CD4-positive, alpha-beta T cell treated with Interleukin-6 at 100 ng/mL for 8 hours (primary cell): ENCODE measurements at places on chromosomes 13 and 19.
A peak's percentile ranks its signal among the peaks of the same experiment; 100 is the strongest.

DNA sequence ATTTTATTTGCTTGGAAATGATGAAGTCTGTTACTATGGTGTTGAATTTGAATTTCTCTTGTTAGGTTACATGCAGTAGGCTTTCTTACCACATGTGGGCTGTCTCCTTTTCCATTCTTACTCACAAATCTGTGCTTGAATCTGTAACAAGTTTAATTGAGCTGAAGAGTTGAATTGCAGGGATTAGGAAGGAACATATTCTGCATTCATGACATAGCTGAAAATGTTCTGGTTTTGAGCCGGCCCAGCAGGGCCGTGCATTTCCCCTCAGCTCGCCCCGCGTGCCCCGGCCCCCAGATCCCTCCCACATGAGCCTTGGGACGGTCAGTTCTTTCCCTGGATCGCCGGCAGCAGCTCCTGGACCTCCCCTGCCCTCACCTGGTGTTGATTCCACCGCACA lies 28.1 kb downstream of the TFDP1 start:
- DNase-seq: no peak

GRCh38 chr19:3024509-3024869 lies 4.6 kb downstream of the TLE2 start:
- no peak for DNase-seq

DNA sequence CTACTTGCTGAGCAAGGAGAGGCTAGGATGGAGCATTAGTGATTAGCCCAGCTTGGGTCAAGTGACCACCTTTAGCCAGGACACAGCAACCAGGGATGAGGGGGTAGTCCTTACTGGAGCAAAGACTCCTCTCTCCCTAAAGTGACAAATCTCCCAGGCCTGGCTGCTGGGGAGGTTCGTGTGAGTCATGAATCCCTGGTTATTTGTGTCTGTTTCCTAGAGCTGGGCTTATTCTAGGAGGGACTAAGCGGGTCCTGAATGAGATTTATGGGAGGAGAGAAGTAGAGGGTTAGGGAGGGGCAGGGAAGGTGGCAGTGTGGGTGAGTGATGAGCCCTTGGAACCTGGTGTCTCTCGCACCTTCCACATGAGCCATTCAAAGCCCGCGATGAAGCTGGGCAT lies 487.3 kb downstream of the TSHZ3 start:
- DNase-seq: no peak

DNA sequence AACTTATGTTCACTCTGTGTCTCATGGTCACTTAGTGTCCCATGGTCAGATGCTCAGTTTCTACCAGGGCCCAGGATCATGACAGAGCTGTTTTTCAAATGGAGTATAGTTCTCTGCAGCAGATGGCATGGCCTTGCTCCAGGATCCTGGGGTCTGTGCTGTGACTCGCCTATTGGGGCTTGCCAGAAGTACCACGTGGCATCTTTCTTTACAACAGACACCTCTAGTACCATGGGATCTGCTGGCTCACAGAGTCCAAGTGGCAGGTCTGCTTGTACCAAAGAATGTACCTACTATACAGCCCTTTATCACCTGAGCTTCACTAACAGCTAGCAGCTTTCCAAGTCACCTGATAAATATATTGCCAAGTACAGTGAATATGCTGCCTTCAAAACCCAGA lies 6.0 kb upstream of the RNF6 start:
- DNase-seq: no peak

GRCh38 chr13:35797244-35797643 lies 320.8 kb upstream of the MAB21L1 start:
- no peak for DNase-seq

DNA sequence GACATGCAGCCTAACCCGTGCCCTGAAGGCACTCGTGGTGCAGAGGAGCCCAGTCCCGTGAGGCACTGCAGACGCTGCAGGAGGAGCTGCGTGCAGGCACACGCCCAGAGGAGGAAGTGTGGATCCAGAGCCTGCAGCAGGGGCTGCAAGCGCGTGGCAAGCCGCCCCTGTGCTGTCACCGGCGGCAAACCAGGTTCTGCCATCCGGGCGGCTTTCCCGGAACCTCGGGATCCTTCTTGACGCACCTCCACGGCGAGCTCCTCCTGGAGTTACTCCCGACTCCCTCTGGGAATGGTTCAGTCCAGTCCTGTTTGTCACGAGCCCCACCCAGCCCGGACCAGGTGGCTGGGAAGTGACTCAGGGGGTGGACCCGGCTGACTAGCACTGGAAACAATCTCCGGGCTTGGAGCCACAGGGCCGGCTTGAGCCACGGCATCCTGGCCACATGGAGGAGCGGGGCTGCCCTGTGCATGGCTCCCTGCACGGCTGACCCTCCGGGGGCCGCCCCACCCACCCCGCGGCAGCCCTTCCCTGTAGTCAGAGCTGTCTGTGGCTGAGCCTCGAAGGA lies 10.2 kb downstream of the DPP9 start:
- no peak for DNase-seq

GRCh38 chr13:31179754-31180153 lies 18.1 kb upstream of the HSPH1 start:
- no peak for DNase-seq

DNA sequence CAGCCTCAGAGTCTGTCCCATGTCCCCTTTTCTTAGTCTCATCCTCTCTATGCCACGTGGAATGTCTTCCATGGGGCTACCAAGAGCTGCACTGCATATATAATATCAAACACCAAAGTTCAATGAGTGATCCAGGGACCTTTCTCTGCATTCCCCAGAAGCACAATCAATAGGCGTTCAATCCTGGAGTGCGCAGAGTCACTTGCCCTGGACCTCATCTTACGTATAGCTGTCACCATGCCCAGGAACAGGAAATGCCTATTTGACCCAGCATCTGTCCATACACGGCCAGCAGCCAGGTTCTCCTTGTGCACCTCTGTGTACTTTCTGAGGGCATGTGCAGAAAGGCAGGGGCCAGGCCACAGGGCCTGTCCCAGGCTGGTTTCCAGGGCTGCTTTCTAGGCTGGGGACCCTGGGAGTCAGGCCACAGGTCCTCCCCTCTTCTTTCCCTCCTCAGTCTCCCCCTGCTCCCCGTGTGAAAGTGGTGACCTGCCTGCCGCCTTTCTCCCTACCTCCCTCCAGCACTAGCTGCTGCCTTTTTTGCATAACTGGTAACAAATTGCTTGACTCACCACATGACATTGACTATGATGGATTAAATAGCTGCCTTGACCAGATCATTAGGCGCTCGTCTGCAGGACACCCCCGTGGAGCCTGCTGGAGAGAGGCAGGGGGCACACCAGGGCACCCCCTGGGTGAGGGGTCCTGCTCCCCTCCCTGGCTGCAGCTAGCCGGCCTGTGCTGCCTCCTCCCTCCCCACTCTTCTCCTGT lies 222.0 kb downstream of the ZNF536 start:
- no peak for DNase-seq

GRCh38 chr19:46717716-46718143 lies 816 bp upstream of the PRKD2 start:
- no peak for DNase-seq

DNA sequence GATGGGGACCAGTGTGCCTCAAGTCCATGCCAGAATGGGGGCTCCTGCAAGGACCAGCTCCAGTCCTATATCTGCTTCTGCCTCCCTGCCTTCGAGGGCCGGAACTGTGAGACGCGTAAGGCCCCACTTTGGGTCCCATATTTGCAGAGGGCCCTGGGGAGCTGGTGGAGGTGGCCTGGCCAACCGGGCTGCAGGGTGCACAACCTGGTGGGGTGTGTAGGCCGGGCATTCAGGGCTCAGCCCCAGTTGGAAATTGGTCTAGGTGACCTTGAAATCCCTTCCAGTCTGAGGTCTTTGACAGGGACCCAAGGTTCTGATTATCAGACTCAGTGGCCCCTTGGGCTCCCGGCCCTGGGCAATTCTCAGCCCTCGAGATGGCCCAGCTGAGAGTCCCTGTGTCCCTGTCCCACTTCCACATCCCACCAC lies 8.3 kb downstream of the F7 start:
- no peak for DNase-seq

GRCh38 chr19:6214881-6215541 lies 64.8 kb downstream of the MLLT1 start:
- DNase-seq: no peak

GRCh38 chr19:45152504-45153338 lies 8.1 kb downstream of the NKPD1 start:
- peak; percentile 56 for DNase-seq
